Spinal cord (tissue), 10 donors: ENCODE measurements at places on chromosomes 11 and 22. TPM values are rescaled to one million over a fixed set of nuclear protein-coding genes. Genes with fewer than 3 reads are reported as not detected.

DNA sequence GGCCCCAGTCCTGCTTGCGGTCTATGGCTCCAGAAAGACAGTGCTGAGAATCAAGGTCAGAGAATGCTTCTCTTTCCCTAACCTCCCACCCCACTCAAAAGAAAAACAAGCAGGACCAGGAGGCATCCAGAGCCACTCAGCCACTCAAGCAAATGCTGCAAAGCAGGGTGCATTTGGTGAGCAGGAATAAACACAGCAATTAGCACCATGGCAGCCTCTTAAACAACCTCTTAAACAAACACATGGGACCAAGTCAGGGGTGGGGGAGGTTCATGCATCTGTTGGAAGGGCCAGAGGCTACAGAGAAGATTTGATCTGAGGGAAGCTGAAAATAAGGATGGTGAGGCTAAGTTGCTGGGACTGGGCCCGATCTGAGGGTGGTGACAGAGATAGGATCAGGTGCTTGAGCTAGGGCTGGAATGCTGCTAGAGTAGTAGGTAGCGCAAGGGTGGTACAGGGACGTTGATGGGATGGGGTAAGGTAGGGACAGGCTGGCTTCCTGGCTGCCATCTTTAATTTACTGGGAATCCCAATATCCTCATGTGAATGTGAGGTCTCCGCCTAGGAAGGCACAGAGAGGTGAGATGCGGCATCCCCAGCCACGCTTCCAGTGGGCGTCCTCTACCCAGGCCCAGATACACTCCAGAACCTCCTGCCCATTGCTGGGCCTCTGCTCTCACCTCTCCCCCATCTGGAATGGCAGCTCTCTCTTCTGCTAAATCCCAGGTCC, 26.6 kb upstream of the LMO1 start:
- H3K4me1 ChIP-seq, result peaks cover 21% of the 10 kb centered on the region
- peak; percentile 35 for DNase-seq
- no peak overlapping the region for H3K27ac ChIP-seq
- no peaks in the 10 kb centered on the region for H3K36me3 ChIP-seq
- H3K4me3 ChIP-seq, result no peak overlapping the region
- peaks cover 8% of the 10 kb centered on the region for H3K27me3 ChIP-seq

LRRC4C gene
- 54.9 TPM for total RNA-seq

DNA sequence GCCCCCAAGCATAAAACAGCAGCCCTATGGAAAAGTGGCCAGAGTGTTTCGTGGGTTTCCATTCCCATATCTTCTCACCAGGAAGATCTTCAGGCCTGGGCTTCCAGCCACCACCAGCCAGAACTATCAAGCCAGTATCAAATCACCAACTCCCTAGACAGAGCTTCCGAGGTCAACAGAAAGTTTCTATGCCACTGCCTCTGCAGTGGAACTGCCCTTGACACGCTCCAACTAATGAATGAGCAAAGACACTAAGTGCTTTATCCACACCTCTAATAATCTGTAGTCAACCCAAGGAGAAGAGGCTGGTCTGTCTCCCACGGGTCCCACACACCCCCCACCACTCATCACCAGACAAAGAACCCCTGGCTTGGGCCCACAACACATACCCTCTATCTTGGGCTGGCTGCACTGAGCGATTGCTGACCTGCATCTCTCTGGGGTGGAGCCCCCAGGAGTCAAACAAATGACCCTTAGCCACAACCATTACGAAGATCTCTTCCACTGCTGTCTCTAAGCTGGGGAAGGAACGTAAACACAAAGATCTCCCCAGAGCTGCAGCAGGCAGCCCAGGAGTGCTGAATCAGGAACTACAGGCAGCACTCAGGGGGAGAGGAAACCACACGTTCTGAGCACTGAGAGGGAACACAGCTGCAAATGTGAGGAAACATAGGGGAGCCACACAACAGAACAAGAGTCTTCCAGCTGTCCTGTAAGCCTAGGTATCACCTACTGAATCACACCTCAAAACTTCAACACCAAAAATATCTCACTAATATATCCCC, 9.7 kb downstream of the OR5AN1 start:
- no peaks in the 10 kb centered on the region for H3K4me1 ChIP-seq
- no peak overlapping the region for H3K4me3 ChIP-seq
- DNase-seq, result no peak
- H3K36me3 ChIP-seq, result no peaks in the 10 kb centered on the region

DNA sequence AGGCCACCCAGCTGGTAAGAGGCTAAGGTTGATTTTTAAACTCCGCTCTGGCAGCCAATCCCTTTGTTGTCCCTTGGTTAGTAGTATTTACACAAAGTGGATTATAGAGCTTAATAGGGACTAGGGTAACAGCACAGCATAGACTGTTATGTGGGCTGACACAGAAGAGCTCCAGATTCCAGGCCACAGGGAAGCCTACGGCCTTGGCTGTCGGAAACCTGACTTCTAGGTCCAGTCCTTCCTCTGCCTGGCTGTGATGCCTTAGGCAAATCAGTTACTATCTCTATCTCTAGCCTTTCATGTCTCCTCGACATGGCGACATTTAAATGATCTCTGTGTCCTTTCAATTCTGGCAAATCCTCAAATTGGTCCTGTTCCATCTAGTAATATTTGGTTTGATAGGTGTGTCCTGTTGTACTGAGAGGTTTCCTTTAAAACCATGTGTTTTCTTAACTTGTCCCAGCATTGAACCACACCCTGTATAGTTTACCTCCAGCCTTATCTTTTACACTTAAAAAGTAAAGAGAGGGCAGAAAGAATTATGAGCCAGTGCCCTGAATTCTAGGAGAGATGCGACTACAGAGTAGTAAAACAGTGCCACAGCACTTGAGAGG, 4.2 kb downstream of the MMP1 start:
- no peaks in the 10 kb centered on the region for H3K4me1 ChIP-seq
- H3K36me3 ChIP-seq, result no peaks in the 10 kb centered on the region
- H3K27me3 ChIP-seq, result no peaks in the 10 kb centered on the region
- no peak for DNase-seq
